ENCODE measurements at places on chromosomes 1 and 21. TPM values are rescaled to one million over a fixed set of nuclear protein-coding genes. Genes with fewer than 3 reads are reported as not detected.

GRCh38 chr1:160623227-160623633 lies 23.6 kb downstream of the SLAMF1 start:
- H3K27me3 ChIP-seq = peaks cover 12% of the 10 kb centered on the region
- H3K36me3 ChIP-seq = no peaks in the 10 kb centered on the region
- no peak overlapping the region for H3K27ac ChIP-seq
- H3K4me1 ChIP-seq = peaks cover 4% of the 10 kb centered on the region

DNA sequence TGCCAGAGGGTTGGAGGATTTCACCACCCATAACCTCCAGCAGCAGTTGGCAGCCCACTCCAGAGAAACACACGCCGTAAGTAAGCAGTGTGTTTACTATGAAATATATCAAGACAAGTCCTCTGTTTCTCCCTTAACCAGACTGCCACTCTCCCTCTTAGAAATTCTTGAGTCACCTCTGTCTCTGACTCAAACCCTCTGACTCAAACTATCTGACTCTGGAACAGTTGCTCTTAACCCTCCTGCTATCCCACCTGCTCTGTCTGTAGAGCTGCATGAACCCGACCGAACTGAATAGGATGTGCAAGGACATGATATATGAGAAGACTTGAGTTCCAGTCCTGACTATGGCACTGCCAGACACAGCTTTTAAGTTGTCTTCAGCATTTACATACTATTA lies 14.1 kb downstream of the INPP5B start:
- H3K27ac ChIP-seq = no peak overlapping the region
- H3K27me3 ChIP-seq = no peaks in the 10 kb centered on the region
- peaks cover 25% of the 10 kb centered on the region for H3K4me1 ChIP-seq
- DNase-seq = no peak

- peak; percentile 90 for DNase-seq
- H3K4me1 ChIP-seq = no peaks in the 10 kb centered on the region
- H3K4me3 ChIP-seq = no peak overlapping the region
- peaks cover 38% of the 10 kb centered on the region for H3K27me3 ChIP-seq
Measured at GRCh38 chr1:5748286-5749225, 243.7 kb downstream of the NPHP4 start.

GRCh38 chr21:39781331-39781730 lies 36.3 kb downstream of the IGSF5 start:
- no peaks in the 10 kb centered on the region for H3K36me3 ChIP-seq
- H3K27me3 ChIP-seq = peaks cover 3% of the 10 kb centered on the region
- no peak for DNase-seq

GRCh38 chr1:157806431-157807149 lies 13.3 kb downstream of the FCRL1 start:
- H3K36me3 ChIP-seq = no peaks in the 10 kb centered on the region
- H3K27ac ChIP-seq = no peak overlapping the region
- H3K4me1 ChIP-seq = no peaks in the 10 kb centered on the region

GRCh38 chr1:203544978-203545816 lies 51.2 kb downstream of the OPTC start:
- H3K4me1 ChIP-seq = peaks cover 19% of the 10 kb centered on the region
- no peaks in the 10 kb centered on the region for H3K36me3 ChIP-seq
- DNase-seq = no peak
- H3K27ac ChIP-seq = no peak overlapping the region
- H3K4me3 ChIP-seq = no peak overlapping the region
- no peaks in the 10 kb centered on the region for H3K27me3 ChIP-seq

GRCh38 chr1:155168456-155169210 lies 4.5 kb downstream of the KRTCAP2 start:
- no peak overlapping the region for H3K27ac ChIP-seq
- no peaks in the 10 kb centered on the region for H3K27me3 ChIP-seq
- peaks cover 13% of the 10 kb centered on the region for H3K36me3 ChIP-seq

- no peak for DNase-seq
- H3K27me3 ChIP-seq = peaks cover 3% of the 10 kb centered on the region
- H3K4me1 ChIP-seq = peaks cover 12% of the 10 kb centered on the region
- no peak overlapping the region for H3K4me3 ChIP-seq
- H3K36me3 ChIP-seq = no peaks in the 10 kb centered on the region
Measured at GRCh38 chr21:28742527-28742926, 250.2 kb downstream of the LTN1 start.

GRCh38 chr1:12406211-12407021 lies 176.6 kb downstream of the VPS13D start:
- H3K4me3 ChIP-seq = no peak overlapping the region
- H3K27me3 ChIP-seq = no peaks in the 10 kb centered on the region
- no peak for DNase-seq
- peaks cover 40% of the 10 kb centered on the region for H3K36me3 ChIP-seq
- H3K4me1 ChIP-seq = peaks cover 38% of the 10 kb centered on the region
- peak overlapping the region; percentile 71 for H3K27ac ChIP-seq

DNA sequence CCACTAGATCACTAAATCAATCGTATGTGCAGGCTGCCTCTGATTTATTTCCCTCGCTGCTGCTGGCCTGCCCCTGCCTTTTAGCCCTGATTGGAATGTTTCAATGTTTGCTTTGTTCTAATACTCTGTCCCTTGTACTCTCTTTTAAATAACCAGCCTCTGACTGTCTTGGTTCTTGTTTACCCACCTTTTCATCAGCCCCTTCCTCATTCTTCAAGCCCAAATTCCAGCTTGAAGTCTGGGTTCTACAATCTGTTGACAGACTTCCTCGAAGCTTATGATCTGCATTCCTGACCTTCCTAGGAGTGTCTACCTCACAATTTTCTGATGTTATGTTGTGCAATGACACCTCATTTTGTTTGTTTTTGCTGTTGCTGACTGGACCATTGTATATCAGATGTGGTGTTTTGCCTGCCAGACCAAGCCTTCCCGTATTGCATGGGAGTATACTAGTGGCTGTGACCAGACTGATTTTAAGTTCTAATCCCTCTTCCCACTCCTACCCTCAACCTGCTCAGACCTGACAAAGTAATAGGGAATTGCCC lies 46.6 kb upstream of the APOBEC4 start:
- H3K4me1 ChIP-seq = peaks cover 20% of the 10 kb centered on the region
- no peaks in the 10 kb centered on the region for H3K27me3 ChIP-seq
- DNase-seq = no peak
- H3K4me3 ChIP-seq = no peak overlapping the region
- H3K27ac ChIP-seq = peak overlapping the region; percentile 69

DNA sequence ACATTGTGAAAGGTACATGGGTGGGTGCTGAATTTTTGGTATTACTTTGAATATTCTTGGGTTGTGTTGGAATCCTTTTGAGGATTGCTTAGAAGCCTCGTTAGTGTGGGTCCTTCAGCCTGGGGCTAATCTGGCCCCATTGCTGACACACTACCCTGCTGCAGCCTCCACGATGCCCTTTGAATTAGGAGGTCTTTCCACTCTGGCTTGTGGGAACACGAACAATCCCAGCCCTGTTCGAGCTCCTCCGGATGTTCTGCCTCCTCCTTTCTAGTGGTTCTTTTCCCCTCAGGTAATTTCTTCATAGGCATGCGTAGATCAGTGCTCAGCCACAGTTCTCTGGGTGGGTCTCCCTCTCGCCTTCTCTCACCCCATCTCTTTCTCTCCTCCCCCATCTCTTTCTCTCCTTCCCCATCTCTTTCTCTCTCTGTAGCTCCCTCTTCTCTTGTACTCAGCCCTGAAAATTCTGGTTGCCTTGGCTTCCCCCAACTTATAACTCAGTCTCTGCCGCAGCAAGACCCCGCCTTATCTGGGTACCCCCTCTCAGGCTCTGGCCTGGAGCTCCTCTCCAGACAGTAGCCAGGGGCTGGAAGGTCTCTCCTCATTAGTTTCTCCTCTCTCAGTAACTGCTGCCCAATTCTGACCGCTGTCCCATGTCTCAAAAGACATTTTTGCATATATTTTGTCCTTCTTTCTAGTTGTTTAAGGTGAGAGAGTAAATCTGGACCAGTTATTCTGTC lies 46.0 kb upstream of the SLC19A1 start:
- DNase-seq = no peak
- H3K4me1 ChIP-seq = no peaks in the 10 kb centered on the region
- H3K4me3 ChIP-seq = no peak overlapping the region
- peaks cover 6% of the 10 kb centered on the region for H3K36me3 ChIP-seq

- H3K4me1 ChIP-seq = no peaks in the 10 kb centered on the region
- no peak for DNase-seq
- H3K27ac ChIP-seq = no peak overlapping the region
- H3K27me3 ChIP-seq = no peaks in the 10 kb centered on the region
- peaks cover 8% of the 10 kb centered on the region for H3K36me3 ChIP-seq
- no peak overlapping the region for H3K4me3 ChIP-seq
Measured at GRCh38 chr1:197590687-197591086, 184.6 kb downstream of the DENND1B start.

Gene RGS4
- total RNA-seq = 14.1 TPM

Gene VCAM1
- total RNA-seq = 4.6 TPM

Gene SPRR1A
- not detected for total RNA-seq

Data from chondrocyte (in vitro differentiated cells).